ENCODE measurements at places on chromosomes 6 and 20.

GRCh38 chr20:40410028-40410427 is 279.0 kb downstream of the MAFB start:
- no peak for DNase-seq

- peak; percentile 81 for DNase-seq
These were observed at the start of gene HMGA1 for GRCh38 chr6:34236443-34237315. Gene HMGA1 (plus strand): TSS chr6:34236873. CDS start chr6:34240781, 3,908 bp downstream.

DNA sequence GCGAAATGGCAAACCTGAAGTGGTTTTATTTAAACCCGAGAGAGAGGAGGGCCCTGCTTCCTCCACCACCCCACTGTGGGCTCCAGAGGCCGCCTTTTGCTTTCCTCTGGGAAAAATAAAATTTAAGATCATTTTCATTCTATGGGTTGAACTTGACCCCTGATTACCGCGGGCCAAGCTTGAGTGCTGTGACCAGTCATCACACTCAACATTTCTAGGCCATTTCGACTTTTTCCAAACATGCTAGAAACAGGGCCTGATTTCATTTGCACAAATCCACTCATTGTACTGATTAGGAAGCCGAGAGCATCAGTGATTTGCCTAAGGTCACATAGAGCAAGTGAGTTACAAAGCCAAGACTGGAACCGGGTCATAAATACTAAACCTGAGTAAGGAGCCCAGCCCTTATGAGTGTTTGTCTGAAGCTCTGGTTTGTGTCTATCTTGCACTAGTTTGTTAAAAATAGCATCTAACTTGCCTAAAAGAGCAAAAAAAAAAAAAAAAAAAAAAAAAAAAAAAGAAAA is 179.7 kb downstream of the DLL1 start:
- no peak for DNase-seq

DNA sequence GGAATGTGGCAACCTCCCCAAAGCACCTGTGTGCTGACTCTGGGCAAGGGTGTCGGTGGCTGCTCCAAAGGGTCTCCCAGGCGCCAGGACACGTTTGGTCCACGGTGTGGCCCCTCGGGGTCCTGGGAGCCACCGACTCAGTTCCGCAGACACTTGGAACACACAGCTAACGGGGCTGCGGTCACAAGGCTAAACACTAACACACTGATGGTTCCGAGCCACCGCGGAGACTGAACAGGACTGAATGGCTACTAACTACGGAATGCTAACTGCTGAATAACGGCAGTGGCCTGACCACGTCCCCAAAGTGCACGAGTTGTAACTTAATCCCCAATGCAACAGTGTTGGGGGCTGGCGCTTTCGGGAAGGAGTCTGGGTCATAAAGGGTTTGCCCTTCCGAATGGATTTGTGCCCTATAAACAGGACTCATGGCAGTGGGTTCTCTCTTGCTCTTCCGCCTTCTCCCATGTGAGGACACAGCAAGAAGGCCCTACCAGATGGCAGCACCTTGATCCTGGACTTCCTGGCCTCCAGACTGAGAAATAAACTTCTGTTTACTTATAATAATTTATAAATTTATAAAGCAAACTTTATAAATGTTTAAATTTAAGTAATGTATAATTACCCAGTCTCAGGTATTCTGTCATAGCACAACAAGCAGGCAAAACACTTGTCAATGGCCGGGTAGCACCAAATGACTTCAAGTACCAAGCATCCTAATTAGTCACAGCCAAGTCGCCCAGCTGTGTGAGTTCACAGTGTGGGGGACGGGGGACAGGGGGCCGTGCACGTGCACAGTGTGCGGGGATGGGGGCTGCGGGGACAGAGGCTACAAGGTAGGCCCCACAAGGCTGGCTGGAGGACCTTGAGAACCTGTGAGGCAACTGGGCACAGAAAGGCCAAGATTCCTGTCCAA is 2.3 kb upstream of the EEF1A2 start:
- no peak for DNase-seq

- DNase-seq: no peak
These were observed 110.5 kb downstream of the MANEA start for GRCh38 chr6:95687839-95688238.

- no peak for DNase-seq
These were observed 116.6 kb downstream of the MRPL14 start for GRCh38 chr6:44010411-44011349.

GRCh38 chr20:43530321-43531090 is 23.0 kb downstream of the L3MBTL1 start:
- DNase-seq: no peak

DNA sequence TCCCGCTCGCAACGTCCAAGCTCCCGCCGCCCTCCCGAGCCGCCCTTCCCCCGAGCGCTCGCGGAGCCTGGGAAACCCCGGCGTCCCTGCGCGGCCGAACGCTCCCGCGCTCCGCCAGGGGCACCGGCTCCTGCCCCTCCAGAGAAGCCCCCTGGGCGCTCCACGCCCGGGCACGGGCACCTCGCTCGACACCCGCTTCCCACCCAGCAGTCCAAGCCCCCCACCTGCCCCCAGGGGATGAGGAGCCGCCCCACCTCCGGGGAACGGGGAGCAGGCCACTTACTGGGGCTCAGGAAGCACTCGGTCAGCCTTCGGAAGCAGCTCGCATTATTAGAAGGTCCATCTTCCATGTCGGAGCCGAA is 1.4 kb downstream of the PDE10A start:
- DNase-seq: no peak

GRCh38 chr6:106609699-106610098 is 19.6 kb downstream of the RTN4IP1 start:
- no peak for DNase-seq

DNA sequence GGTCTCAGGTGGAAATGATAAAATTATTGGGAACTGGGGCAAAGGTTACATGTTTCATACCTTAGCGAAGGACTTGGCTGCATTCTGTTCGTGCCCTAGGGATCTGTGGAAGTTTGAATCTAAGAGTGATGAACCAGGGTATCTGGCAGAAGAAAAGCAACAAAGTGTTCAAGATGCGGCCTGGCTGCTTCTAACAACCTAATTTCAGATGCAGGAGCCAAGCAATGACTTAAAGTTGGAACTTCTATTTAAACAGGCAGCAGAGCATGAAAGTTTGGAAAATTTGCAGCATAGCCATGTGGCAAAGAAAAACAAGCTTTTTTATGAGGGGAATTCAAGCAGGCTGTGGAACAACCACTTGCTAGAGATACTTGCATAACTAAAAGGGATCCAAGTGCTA is 73.5 kb downstream of the CD24 start:
- DNase-seq: no peak

- no peak for DNase-seq
These were observed 161.9 kb downstream of the GMPR start for GRCh38 chr6:16400248-16400760.

DNA sequence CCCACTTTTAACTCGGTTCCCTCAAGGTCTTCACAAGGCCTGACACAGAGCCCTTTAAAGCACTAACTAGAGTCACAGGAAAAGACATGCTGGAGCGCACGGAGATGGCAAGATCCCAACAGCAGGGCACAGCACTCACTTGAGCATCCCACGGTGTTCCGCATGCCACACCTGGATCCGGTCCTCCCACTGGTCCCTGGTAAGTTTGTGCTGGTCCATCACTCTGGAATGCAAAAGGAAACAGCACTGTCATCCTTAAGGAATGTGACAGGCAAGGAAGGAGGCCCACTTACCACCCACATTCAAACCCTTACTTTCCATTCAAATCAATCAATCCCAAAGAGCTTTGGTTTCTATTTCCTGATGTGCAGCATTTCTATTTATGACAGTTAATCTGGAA is 34.7 kb downstream of the EZR start:
- DNase-seq: no peak

DNA sequence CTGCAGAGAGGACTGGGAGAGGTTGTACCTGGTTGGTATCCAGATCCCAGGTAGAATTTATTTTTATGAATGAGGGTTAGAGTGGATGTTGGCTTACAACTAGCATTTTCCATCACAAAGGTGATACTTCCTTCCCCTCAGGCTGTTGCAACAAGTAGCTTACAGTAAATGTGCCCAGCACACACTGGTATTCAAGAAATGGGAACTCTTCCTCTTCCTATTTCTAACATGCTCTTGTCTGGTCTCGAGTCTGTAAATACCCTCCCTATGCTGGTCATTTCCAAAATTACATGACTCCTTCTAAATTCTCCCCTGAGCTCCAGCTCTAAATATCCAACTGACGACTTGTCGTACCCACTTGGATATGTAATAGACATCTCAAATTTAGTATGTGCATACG is 90.1 kb upstream of the FOXC1 start:
- no peak for DNase-seq

DNA sequence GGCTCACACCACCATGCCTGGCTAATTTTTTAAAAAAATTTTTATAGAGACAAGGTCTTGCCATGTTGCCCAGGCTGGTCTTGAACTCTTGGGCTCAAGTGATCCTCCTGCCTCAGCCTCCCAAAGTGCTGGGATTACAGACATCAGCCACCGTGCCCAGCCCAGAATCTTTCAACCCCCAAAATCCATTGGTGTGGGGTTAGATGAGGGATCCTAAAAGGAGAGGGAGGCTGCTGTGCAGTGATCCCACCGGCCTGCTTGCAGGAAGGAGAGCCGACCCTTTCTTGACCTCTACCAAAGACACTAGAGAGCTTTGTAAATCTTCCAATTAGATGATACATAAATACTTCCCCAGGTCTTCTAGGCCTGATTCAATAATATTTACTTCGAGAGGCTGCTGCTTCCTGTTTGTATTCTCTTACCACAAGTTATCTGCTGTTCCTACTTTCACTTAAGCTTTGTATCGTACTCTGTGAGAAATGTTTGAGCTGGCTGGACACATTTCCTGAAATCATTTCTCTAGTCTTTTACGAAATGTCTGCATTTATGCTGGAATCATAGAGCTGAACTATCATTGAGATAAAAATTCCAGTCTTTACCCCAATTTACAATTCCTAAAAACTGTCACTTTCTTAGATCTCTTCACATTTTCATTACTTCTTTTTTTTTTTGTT is 49.3 kb upstream of the IER3 start:
- no peak for DNase-seq

- DNase-seq: no peak
These were observed 335.8 kb downstream of the EPHA7 start for GRCh38 chr6:93083337-93084230.

- no peak for DNase-seq
These were observed 81.4 kb downstream of the TCP11 start for GRCh38 chr6:35059596-35060345.

All from activated naive CD4-positive, alpha-beta T cell (primary cell).